ENCODE measurements at places on chromosomes 2 and 18. TPM values are rescaled to one million over a fixed set of nuclear protein-coding genes. Genes with fewer than 3 reads are reported as not detected.

Gene ATP8B1
- 7.8 TPM for polyA plus RNA-seq

Gene HADHB
- 177 TPM for polyA plus RNA-seq

Gene ANKRD30BL
- not detected for polyA plus RNA-seq

Gene SERPINB4
- 0.16 TPM for polyA plus RNA-seq

Gene C2orf92
- polyA plus RNA-seq, result 4.3 TPM

Gene SLC38A11
- 0.76 TPM for polyA plus RNA-seq

Gene FOXI3
- polyA plus RNA-seq, result not detected

Gene B4GALT6
- 1.9 TPM for polyA plus RNA-seq

Gene MYO7B
- 2.2 TPM for polyA plus RNA-seq
